ENCODE measurements at places on chromosomes 5 and 9.

- no peak for DNase-seq
These were observed 23.6 kb upstream of the RNU6ATAC start for GRCh38 chr9:134187891-134188385.

GRCh38 chr9:117821954-117822353 lies 117.8 kb downstream of the TLR4 start:
- no peak for DNase-seq

DNA sequence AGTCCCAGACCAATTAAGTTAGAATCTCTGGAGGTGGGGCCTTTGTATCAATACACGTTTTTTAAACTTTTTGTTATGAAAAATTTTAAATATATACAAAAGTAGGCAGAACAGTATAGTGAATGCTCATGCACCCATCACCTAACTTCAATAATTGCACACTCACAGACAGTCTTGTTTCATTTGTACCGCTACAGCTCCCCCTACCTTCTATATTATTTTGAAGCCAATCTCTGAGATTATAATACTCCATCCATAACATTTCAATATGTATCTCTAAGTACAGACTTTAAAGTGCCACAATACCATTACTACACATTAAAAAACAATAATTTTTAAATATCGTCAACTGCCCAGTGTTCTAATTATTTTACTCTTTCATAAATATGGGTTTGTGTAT lies 32.9 kb downstream of the ISL1 start:
- no peak for DNase-seq

- no peak for DNase-seq
These were observed 4.7 kb downstream of the EGFL7 start for GRCh38 chr9:136667214-136667939.

- no peak for DNase-seq
These were observed 60.4 kb upstream of the SPRY4 start for GRCh38 chr5:142385194-142385593.

DNA sequence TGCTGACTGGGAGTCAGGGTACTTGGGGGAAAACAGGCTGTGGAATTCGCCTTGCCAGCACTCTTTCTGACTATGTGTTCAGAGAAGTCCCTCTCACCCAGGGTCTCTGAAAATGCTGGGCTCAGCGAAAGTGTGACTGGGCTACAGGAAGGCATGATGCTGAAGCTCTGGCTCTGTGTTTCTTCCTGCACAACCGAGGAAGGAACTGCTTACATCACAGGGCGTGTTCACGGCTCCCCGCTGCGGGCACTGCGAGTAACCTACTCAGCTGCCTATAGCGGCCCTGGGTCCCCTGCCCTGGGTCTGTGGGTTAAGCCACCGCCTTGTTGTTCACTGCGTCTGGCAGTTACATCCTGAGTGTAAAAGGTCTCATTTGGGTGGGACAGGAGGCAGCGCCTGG lies 222.4 kb upstream of the IRX4 start:
- no peak for DNase-seq

GRCh38 chr9:126397056-126397455 lies 70.4 kb downstream of the MVB12B start:
- no peak for DNase-seq

- no peak for DNase-seq
These were observed 157.4 kb downstream of the TTLL11 start for GRCh38 chr9:121935739-121936138.

GRCh38 chr9:26744191-26744965 lies 148.2 kb downstream of the CAAP1 start:
- peak; percentile 42 for DNase-seq

DNA sequence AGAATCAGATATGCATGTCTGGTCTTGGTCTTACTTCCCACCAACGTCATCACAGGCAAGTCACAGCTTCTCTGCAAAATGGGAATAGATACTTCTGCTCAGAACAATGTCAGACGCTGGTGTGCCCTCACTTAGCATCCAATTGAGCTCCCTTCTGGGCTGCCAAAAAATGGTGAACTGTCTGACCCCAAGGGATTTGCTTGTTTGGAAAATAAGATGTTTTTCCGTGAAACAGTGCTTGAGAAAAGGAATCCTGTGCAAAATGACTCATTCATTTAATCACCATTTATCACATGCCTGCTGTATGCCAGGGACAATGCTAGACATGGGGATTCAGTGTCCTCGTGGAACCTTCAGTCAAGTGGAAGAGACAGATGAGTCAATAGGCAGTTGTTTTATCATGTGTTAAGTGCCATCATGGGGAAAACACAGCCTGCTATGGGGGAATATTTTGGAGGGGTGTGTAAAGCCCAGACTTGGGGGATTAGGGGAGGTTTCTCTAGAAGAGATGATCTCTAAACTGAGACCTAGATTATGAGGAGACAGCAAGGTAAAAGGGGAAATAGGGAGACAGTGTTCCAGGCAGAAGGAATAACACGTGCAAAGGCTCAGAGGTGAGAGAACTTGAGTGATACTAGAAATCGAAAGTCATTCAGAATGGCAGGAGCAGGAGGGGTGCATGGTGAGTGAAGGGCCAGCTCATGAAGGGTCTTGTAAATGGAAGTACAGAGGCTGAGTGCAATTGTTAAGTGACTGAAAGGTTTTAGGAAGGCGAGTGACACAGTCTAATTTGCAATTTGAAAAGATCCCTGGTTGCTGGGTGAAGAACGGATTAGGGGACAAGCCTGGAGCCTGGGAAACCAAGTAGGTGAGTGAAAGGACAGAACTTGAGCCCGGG lies 3.9 kb downstream of the NIPAL4 start:
- DNase-seq, result no peak

- no peak for DNase-seq
These were observed 84.6 kb upstream of the ANXA1 start for GRCh38 chr9:73067074-73067473.

GRCh38 chr9:97845130-97845529 lies 7.9 kb upstream of the FOXE1 start:
- no peak for DNase-seq

GRCh38 chr9:38337706-38338264 lies 54.7 kb upstream of the ALDH1B1 start:
- no peak for DNase-seq

GRCh38 chr9:124743686-124744348 lies 27.3 kb downstream of the NR6A1 start:
- no peak for DNase-seq

Data from NCI-H1105 treated with DMSO at 0.1 percent for 48 hours (cell line).